Fibroblast of skin of back (primary cell): ENCODE measurements at places on chromosomes 2 and 18.

DNA sequence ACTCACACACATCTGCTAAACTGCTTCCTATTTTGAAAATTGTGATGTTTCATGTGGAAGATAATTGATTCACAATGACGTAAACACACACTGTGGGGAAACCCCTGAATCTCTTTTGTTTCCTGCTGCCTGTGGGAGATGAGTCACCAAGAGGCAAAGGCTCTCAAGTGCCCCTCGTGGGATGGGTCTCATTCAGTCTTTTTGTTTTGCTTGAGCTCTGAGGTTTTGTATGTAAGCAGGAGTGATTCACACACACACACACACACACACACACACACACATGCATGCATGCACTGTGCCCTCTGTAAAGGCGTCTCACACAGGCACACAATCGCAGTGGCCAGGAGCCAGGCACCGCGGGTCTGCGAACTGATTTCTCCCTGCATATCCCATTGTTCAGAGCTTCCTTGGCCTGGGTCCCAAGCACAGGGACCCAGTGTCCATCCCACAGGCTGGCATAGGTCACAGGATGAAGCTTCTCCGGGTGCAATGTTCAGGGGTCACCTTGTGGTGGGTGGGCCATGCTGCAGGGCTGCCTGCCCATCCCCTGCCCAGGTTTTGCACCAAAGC lies 12.1 kb upstream of the ARHGEF4 start:
- DNase-seq: peak; percentile 94

DNA sequence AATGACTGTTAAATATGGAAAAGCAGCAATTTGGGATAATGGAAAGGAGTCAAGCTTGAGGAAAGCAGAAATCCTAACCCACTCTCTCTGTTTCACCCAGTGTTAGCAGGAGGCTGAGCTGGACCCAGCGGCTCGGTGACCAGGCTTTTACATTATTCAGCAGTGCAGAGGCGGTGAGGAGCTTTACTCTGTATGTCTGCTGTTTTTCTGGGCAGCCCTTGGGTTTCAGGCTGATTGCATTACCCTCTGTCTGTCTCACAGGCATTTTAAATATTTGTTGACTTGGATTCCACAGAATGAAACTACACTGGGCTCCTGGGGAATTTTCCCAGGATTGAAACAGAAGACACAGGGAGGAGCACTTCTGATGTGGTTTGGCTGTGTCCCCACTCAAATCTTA lies 368.0 kb downstream of the GALR1 start:
- DNase-seq: peak; percentile 9

- no peak for DNase-seq
Measured at GRCh38 chr2:99819766-99820165, 322.6 kb downstream of the AFF3 start.

DNA sequence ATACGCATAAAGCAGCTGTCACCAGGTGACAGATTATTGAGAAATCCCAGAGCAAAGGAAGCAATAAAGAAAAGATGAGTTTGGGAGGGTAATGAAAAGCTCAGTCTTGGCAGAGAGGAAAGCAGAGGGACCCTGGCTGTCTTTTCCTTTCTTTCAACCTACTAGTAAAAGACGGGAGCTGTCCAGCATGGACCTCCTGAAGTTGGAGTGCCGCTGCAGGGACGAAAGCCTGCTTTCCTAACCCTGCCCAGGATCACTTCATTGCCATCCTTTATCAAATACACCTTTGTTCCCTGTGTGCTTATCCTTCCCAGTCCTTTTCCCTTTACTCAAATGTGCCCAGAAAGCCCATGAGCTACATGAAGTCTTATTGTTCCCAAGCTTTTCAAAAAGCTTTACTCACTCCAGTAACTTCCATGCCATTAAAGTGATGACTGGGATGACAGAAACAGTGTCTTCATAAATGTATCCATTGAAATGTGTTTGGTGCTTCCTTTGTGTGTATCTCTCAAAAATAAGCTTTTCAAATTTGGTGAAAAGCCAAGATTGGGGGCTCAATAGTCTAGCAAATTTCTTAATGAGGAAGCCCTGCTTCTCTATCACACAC lies 3.7 kb upstream of the SPR start:
- DNase-seq: peak; percentile 54

DNA sequence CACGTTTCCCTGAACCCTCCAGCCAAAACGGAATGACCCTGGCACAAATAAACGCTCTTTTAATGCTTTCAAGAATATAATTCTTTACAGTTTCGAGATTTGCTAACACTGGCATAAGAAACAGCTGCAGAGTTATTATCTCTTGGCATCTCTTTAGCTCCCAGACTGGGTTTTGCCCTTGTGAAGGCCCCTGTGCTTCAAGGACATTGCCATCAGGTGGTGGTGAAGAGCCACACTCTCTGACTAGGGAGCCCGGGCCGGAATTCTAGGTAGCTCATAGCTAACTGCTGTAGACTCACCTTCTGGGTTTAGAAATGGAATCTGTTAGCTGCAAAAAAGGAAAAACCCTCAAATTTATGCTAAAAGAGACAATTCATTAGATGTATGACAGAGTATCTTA lies 13.3 kb upstream of the GALNT14 start:
- DNase-seq: no peak

DNA sequence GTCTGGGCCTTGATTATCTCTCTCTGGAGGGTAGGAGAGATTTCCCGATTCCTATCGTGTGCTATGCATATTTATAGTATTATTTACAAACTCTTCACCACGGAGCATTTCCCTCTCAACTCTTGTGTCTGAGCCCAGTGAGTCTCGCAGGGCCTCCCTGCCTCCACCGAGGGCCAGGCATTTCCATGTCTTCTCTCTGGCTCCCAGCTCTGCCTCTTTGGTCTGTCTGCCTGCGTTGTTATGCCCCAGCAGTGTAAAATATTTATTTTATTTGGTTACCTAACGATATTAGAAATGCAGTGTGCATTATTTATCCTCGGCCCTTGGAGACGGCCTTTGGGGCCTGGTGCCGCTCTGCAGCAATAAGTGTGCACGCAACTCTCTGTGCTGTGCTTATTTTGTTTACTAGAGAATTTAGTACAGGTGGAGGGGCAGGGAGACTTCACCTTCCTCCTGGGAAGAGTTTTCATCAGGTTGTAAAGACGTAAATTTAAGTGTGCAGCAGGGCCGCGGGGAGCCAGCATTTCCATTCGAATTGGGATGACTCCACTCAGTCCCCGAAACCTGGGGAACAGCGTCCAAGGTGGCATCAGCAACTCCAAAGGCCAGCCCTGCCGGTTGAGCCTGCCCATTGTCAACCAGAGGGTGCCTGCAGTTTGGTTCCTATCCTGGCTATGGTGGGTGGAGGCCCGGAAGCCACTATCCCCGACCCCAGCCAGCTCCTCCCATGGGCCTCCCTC lies 100.2 kb downstream of the PTGR3 start:
- no peak for DNase-seq

DNA sequence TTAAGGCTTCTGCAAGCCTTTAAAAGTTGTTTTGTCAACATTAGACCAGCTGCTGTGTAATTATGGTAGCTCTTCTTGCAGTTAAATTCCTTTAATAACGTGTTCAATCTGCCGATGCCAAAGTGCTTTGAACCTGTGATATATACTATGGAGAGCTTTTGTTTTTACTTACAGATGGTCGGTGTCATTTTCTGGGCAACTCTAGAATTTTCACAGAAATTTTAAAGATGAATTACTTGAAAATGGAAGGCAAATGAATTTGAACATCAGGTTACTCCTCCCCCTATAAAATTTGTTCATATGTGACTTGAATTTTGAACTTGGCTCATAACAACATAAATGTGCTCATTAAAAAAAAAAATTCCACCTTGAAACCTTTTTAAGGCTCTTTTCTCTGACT lies 23.0 kb downstream of the LYPD6 start:
- no peak for DNase-seq

- peak; percentile 13 for DNase-seq
Measured at GRCh38 chr18:73923866-73924265, 223.8 kb downstream of the FBXO15 start.
